H54 (cell line): ENCODE measurements at places on chromosomes 13 and 19.

DNA sequence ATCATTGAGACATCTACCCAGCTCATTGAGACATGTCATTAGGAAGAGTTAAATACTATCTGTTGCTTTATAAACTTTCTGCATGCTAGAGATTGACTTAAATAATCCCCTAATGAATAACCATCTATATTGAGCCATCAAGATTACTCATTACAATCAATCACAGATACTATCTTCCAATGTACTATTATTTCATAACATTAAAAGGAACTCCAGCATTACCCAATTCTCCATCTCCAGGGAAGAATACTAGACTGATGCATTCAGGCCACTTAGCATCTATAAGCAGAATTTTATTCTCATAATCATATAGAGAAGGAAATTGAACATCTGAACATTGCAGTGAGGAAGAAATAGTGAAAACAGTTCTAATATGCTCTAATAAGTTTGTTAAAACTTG lies 8.0 kb downstream of the EPSTI1 start:
- no peak for DNase-seq

DNA sequence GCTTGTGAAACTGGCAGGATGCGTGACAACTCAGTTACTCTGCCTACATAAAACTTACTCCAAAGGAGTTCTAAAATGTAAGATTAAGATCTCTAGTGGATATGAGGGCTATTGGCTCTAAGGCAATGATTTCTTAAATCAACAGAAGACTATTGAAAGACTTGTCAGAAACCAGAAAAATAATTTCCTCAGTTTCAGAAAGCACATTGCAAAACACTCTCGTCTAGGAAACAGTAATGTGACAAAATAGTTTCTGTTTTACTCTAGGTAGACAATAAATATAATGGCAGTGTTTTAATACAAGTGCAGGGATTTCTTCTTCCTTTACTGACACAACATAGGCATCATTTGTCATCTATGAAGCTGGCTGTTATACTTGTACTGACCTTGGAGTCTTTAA lies 230.1 kb downstream of the KCTD12 start:
- DNase-seq: no peak

- DNase-seq: no peak
These were observed 200.4 kb downstream of the KLF12 start for GRCh38 chr13:73933795-73934194.

GRCh38 chr13:43697323-43697722 lies 89.4 kb downstream of the ENOX1 start:
- no peak for DNase-seq

GRCh38 chr13:35530581-35530980 lies 54.1 kb upstream of the MAB21L1 start:
- DNase-seq: no peak

GRCh38 chr13:40355126-40355724 lies 311.2 kb downstream of the FOXO1 start:
- no peak for DNase-seq

DNA sequence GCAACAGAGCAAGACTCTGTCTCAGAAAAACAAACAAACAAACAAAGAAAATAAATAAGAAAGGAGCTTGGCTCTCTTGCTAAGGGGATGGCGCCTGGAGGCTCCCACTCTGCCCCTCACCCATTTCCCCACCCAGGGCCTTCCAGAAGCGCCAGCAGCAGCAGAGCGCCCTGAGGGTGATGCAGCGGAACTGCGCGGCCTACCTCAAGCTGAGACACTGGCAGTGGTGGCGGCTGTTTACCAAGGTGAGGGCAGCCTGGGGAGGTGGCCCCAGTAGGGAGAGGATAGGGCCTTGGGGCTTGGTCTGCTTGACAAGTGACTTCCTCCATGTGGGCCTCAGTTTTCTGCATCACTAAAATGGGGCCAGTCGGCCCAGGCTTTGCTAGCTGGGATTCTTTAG lies 59.8 kb downstream of the MYH14 start:
- no peak for DNase-seq

DNA sequence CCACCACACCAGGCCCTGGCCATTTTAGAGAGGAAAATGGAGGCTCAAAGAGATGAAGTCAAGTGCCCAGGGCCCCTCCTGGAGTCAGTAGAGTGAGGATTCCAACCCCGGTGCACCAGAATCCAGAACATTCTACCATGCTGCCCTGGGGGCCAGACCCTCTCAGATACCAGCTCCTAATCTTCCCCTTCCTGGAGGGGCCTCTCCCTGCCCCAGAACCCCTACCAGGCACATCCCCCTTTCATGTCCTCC lies 11.1 kb downstream of the CAPN12 start:
- no peak for DNase-seq

GRCh38 chr19:45140144-45140503 lies 20.7 kb downstream of the NKPD1 start:
- no peak for DNase-seq

- no peak for DNase-seq
These were observed 24.4 kb upstream of the GPR18 start for GRCh38 chr13:99282264-99283231.

DNA sequence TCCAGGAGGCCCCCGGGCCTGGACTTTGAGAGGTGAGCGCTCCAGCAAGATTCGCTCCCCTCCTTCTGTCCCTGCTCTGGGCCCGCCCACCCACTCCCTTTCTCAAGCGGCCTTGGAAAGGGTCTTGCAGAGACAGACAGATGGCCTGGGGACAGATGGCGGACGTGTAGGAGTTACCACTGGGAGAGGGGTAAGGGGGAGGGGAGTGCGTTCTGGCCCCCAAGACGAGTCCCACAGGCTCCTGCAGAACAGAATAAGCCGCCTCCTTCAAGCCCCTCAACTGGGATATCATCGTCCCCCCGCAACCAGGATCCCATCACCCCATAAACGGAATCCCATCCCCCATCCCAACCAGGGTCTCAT lies 3.6 kb upstream of the TNFAIP8L1 start:
- DNase-seq: no peak

GRCh38 chr13:43005460-43006236 lies 13.6 kb upstream of the EPSTI1 start:
- no peak for DNase-seq

- DNase-seq: no peak
These were observed 10.5 kb downstream of the SIRT2 start for GRCh38 chr19:38888876-38889275.

DNA sequence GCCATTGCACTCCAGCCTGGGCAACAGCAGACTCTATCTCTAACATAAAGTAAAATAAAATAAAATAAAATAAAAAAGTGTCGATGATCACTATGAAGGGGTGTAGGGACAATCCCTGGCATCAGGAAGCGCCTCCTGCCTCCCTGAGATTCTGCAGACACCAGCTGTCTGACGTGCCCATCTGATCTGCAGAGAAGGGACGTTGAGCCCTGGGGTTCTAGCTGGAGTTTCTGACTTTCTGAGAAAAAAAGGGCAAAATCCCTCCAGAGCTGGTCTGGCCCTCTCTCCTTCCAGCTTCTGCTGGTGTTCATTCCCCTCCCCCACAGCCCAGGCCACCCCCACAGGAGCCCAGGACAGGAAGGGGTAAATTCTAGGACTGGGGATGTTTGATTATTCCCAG lies 2.4 kb upstream of the ADGRE5 start:
- no peak for DNase-seq

DNA sequence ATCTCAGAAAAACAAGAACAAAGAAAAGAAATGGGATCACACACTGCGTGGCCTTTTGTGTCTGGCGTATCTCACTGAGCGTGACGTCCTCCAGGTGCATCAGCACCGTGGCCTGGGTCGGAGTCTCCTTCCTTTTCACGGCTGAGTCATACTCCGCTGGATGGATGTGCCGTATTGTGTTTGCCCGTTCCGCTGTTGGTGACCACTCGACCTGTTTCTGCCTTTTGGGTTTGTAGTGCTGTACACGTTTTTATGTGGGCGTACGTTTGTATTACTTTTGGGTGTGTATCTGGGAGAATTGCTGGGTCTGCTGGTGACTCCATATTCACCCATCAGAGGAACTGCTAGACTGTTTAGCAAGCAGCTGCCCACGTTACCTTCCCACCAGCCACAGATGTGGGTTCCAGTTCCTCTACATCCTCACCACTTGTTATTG lies 11.4 kb downstream of the ARID3A start:
- no peak for DNase-seq

DNA sequence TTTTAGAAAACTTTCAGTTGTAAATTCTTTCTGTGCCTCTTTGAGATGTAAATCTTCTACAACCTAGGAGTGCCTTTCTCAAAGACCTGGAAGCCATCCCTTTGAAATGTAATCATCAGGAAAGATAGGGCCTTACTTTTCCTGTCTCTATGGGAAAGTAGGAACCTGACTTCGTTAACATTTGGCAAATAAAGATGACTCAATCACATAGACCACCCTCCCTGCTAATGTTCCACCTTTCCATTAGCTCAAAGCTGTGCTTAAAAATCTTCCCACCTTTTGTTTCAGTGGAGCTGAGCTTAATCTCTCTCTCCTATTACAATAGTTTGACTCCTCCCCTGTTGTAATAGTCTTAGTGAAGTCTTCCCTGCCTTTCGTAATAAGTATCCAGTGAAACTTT lies 247.7 kb downstream of the OLFM4 start:
- no peak for DNase-seq

GRCh38 chr19:54160854-54161253 lies 1.3 kb upstream of the LENG1 start:
- no peak for DNase-seq

GRCh38 chr13:47628666-47629065 lies 372.4 kb downstream of the SUCLA2 start:
- peak; percentile 2 for DNase-seq

GRCh38 chr13:38630780-38631179 lies 56.1 kb upstream of the FREM2 start:
- no peak for DNase-seq

GRCh38 chr13:88857256-88857655 lies 1186.1 kb downstream of the SLITRK5 start:
- DNase-seq: no peak

- no peak for DNase-seq
These were observed 3.6 kb downstream of the AKAP11 start for GRCh38 chr13:42275506-42275905.

DNA sequence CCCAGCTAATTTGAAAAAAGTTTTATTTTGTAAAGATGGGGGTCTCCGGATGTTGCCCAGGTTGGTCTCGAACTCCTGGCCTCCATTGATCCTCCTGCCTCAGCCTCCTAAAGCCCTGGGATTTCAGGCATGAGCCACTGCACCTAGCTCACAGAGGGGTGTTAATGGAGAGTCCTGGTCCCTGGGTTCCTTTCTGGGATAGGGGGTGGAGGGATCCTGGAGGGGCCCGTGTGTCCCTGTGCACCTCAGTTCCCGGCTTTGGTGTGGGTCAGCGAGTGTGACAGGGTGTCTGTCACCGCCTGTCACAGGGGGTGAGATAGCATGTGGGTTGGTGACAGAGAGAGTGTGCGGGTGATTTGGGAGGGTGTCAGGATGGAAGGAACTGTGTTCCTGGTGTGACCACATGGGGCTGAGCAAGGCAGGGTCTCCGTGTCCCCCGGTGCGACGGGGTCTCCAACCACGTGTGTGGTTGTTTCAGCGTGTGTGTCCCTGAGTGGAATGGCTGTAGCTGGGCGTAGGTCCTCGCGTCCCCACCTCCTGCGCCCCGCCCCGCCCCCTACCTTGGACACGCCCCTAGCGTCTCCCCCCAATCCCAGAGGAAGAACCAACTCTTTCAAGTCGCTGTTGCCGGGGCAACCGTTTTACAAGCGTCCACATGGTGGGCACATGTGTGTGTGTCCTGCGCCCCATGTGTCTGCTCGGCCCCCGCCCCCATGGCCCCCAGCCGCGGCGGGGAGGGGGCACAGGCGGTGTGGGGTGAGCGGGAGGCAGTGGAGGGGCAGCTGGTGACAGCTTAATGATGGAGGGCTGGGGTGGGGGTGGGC lies 2.9 kb upstream of the NRTN start:
- DNase-seq: no peak

GRCh38 chr13:95723438-95723837 lies 46.5 kb downstream of the DNAJC3 start:
- no peak for DNase-seq

GRCh38 chr13:44362394-44363040 lies 11.1 kb upstream of the SERP2 start:
- DNase-seq: no peak

GRCh38 chr13:27622102-27622820 lies 569 bp downstream of the POLR1D start:
- no peak for DNase-seq

GRCh38 chr19:6212403-6213265 lies 67.1 kb downstream of the MLLT1 start:
- DNase-seq: no peak

DNA sequence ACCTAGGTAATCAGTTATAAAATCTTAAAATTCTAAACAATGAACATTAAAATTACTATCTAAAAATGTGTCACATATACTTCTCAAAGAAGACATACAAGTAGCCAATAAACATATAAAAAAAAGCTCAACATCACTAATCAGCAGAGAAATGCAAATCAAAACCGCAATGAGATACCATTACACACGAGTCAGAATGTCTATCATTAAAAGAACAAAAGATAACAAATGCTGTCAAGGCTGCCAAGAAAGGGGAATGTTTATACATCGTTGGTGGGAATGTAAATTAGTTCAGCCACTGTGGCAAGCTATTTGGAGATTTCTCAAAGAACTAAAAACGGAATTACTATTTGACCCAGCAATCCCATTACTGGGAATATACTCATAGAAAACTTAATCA lies 310.3 kb upstream of the EDNRB start:
- no peak for DNase-seq

DNA sequence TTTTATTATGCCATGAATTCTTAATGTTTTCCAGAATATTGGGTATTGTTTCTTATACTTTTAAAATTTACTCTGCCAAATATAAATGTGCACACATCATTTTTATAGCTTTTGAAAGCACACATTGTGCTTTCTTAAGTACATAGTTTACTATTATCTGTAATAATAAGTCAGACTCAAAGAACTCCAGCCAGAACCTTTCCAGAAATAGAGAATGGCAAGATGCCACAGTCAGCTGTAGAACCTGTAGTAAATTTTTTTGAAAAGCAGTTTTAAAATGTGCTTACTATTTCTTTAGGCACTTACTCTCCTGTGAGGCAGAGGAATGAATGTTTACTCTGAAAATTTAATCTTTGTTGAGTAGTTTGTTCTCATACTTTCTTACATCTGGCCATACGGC lies 1287.1 kb downstream of the PCDH9 start:
- no peak for DNase-seq

- no peak for DNase-seq
These were observed 3.0 kb upstream of the RASL11A start for GRCh38 chr13:27267596-27267995.
